HCT116 (cell line): ENCODE measurements at places on chromosomes 13 and 19.

DNA sequence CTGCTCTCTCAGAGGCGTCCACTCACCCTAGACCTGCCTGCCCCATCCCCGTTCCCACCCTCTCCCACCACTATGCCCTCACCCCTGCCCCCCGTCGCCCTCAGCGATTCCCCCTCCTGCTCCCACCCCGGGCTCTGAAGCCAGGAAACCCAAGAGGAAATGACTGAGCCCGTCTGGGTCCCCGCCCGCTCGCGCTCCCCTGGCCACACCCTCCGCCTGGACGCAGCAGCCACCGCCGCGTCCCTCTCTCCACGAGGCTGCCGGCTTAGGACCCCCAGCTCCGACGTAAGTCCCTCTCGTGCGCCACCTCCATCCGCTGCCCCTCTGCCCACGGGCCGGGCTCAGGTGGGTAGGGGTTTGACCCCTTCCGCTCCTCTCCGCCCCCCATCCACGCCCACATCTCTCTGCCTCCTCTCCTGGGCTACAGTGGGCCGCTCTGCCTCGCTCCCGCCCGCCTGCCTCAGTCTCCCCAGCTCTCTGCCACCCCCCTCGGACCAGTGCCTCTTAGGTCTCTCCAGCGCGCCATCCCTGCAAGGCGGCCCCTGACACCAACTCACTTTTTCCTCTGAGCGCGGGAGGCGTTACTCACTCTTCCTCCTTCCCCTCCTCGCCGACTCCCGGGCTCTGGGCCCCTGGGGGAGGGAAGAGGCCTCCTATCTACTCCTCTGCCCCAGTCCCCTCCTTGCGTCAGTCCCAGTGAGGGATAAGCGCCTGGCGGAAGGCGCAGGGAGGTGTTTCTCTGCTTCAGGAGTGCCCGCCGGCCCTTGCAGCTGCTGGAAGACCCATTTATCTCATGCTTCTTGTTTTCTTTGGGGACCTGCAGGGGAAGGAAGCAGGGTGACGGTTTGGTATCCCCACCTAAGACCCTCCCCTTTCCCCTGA is at the start of gene FXYD5:
TSS of gene FXYD5 (plus strand) at position 211 of the 882 bp plus-strand sequence. CDS start 816 bp downstream, outside the sequence.
- no peak for DNase-seq

DNA sequence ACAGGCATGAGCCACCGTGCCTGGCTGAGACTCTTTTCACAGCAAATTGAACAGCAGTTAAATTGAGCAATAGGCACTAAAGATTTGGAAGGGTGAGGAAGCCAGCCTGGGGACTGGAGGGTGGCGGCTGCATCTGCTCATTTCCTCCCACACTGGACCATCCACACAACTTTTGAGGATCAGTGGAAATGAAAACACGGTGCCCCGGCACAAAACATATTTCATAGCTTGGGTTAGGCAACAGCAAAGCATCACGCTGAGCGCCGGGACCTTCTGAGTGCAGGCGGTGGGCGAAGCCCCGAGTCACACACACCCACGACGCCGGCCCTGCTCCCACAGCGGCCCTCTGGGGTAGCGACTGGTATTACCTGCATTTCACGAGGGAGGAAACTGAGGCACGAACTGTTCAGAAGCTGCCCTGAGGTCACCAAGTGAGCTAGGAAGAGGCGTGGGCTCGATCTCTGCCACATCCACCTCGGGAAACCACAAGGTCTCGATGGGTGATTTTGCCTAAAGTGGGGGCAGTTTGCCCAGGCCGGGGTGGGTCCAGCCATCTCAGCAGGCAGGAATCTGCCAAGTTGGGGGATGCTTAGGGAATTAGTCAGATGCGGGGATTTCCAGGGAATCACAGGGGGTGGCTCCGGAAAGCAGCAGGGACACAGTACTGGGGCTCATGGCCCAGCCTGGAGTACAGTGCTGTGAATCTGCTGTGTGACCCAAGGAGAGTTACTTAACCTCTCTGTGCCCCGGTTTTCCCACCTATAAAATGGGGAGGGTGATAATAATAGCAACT is 3.5 kb upstream of the SBNO2 start:
- DNase-seq: peak; percentile 61

GRCh38 chr13:27001705-27002104 is 169.9 kb downstream of the USP12 start:
- no peak for DNase-seq

DNA sequence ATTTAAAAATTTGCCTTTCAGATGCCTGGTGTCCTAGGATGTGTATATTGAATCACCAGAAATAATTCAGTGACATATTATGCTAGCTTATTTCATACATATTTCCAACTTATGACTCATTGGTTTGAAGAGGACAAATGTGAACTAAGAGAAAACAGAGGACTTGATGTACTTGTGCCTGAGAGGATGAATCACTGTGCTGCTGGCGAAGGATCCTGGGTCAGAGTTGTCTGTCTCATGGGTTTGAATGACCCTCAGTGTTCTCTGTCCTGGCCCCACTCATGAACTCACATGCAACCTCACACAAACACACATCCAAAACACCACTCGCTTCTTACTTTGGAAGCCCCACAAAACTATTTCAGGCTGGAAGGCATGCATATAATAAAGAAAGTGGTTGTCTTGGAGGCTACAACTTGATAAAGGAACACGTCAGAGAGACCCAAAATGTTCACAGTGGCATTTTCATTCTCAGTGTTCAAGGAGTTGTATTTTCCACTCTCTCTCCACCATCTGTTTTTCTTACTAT is 129.0 kb upstream of the SPRY2 start:
- no peak for DNase-seq

DNA sequence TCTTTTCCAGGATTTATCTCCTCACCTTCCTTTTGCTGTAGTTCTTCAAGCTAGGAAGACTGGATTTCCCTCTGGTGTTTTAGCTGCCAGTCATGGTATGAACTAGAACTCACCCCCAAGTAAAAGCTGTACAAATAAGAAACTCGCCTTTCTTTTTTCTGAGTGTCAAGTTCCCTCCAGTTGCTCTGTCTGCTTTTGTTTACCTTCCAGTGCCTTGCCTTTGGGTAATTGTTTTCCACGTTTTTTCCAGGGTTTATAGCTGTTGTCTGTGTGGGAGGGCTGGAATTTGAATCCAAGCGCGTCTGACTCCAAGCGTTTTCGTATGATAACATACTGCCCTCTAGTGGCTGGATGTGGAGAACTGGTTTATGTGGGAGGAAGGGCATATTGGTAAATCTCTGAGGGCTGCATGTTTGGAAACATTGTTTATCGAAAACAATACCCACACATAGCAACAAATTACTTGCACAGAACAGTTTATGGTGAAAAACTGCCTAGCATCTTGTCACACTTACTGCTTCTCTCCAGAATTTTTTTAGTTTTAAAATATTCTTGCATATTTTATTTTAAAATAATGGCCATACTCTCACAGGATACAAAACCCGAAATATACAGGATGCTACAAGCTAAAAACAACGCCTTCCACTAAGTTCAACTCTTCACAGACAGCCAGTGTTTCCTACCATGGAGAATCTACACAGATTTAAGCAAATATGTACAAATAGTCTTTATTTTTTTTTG is 19.2 kb downstream of the RCN3 start:
- peak; percentile 85 for DNase-seq

GRCh38 chr19:50977626-50978025 is 6.1 kb downstream of the KLK7 start:
- DNase-seq: peak; percentile 45

DNA sequence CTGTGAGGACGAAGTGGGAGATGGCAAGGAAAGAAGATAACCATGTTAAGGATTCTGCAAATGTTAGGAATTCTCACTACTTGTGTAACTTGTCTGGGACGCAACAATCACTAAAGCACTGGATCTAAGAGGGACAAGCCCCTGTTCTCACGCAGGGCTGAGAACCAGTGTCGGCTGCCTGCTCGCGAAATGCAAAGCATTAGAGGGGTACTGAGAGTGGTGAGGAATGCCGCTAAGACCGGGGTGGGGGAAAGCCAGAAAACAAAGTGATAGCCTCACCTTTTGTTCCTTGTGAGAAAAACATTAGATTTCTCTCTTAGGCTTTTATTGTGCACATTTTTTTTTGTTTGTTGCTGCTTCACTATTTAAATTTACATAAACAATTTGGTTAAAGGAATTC is 241.9 kb downstream of the ABCC4 start:
- DNase-seq: no peak

- no peak for DNase-seq
Measured at GRCh38 chr13:24916464-24916863, 152.5 kb downstream of the RNF17 start.

- DNase-seq: no peak
Measured at GRCh38 chr13:49369866-49370265, 74.0 kb downstream of the CAB39L start.

- DNase-seq: no peak
Measured at GRCh38 chr13:96398486-96398885, 308.6 kb downstream of the HS6ST3 start.

- DNase-seq: no peak
Measured at GRCh38 chr13:29564818-29565217, 30.7 kb downstream of the SLC7A1 start.

DNA sequence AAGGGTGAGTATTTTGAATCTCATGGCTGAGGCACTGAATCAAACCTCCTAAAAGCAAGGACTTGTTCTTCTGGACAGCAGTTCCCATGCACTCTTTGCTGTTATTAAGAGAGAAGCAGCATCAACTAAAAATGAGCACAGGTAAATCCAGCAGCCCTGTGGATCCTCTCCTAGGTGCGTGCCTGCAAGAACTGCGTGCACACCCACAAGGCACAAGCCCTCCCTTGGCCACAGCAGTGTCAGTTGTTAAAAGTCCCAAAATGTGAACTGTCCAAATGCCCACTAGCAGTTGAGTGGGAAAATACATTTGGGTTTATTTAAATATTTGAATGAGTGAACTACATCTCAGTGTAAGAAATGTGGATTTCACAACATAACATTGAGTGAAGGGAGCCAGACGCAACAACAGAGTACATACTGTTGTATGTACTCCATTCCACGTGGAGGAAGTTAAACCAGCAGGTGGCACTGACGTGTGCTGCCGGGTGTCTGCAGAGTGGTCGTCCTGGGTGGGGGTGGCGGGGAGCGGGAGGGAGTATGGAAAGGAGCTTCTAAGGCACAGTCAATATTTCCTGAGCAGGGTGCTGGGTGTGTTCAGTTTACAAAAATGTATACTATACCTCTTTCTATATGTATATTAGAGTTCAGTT is 266.4 kb downstream of the NALCN start:
- no peak for DNase-seq

GRCh38 chr13:94243551-94243950 is 235.9 kb downstream of the DCT start:
- no peak for DNase-seq

- DNase-seq: no peak
Measured at GRCh38 chr13:67343777-67344176, 113.6 kb upstream of the PCDH9 start.

DNA sequence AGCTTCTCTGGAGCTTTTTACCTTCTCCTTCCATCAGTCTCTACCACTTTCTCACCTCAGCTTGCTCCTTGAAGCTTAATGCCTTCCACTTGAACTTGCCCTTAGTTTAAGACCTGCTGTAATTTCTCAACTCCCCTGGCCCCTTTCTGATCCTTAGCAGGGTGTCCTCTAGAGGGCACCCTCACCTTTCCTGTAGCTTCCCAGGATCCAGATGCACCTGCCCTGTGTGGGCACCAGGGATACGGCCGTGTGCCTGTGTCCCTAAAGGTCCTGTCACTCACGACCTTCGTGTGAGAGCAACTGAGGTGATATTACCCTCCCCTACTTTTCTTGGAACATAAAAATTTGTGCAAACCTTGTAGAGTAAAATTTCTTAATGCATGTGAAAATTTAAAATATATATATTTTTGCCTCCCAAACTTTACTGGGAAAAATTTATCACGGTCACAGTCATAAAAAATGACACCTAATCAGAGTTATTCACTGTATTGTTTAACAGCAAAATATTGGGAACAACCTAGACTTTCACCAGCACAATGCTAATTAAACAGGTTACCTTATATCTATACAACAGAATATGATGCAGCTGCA is 46.4 kb downstream of the PSG3 start:
- DNase-seq: peak; percentile 41

- no peak for DNase-seq
Measured at GRCh38 chr19:6687114-6687513, 17.2 kb upstream of the TNFSF14 start.

DNA sequence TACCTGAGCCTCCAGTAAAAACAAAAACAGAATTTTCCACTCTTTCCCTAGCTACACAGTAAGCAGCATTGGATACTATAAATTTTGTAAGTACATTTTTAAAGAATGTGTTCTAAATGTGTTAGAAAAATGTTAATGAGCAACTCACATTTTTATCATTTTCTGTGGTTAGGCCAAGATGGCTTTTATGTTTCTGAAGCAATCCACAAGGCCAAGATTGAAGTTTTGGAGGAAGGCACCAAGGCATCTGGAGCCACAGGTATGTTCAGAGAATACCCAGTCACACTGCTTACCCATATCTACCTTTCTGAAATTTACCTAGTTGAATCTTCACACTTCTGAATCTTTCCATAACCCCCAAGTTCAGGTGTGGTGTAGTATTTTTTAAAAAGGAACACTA is 21.6 kb downstream of the SERPINE3 start:
- DNase-seq: no peak

DNA sequence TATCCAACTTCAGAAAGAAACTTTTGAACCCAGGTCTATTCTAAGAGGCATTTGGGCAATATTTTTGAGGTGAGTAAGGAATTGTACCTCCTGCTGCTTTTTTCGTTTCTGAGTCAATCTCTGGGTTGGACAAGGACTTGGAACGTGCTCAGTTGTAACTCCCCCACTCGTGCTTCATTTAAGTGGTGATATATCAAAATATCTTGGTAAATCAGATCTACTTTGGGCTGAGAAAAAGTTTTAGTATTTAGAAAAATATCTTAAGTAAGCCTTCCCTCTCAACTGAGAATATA is 728.9 kb downstream of the EFNB2 start:
- DNase-seq: no peak

GRCh38 chr19:56441206-56441792 is 35.8 kb downstream of the ZNF667 start:
- DNase-seq: no peak

DNA sequence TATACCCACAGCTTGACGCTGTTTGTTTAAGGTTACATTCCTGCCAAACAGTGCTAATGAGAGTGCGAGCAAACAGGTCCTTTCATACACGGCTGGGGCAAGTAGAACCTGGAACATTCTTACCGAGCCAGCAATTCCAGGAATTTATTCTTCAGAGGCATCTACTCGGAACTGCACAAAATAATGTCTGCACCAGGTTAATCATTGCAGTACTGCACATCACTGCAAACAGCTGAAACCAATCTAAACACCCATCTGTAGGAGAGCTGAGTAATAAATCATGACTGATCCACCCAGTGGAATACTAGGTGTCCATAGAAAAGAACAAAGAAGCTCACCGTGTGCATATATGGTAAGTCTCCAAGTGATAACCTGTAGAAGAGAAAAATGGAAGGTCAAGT is 1.2 kb upstream of the ZNF579 start:
- DNase-seq: no peak

DNA sequence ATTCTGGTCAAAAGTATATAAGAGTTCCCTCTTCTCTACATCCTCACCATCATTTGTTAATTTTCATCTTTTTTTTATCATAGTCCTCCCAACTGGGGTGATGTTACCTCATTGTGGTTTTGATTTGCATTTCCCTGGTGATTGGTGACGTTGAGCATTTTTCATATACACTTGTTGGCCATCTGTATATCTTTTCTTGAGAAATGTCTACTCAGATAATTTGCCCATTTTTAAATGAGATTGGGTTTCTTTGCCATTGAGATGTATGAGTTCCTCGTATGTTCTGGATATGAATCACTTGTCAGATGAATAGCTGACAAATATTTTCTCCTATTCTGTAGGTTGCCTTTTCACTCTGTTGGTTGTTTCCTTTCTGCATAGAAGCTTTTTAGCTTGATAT is 2.4 kb downstream of the CD33 start:
- no peak for DNase-seq

- no peak for DNase-seq
Measured at GRCh38 chr19:42422901-42423461, 4.2 kb downstream of the LIPE start.

- DNase-seq: no peak
Measured at GRCh38 chr19:19040417-19040816, 7.0 kb downstream of the ARMC6 start.
